ENCODE measurements at places on chromosomes 2 and 18. TPM values are rescaled to one million over a fixed set of nuclear protein-coding genes. Genes with fewer than 3 reads are reported as not detected.

Gene SP140
- 0.11 TPM for total RNA-seq

Gene SERPINB12
- total RNA-seq: not detected

Gene LGALSL
- 4.9 TPM for total RNA-seq

Gene NEB
- total RNA-seq: 0.48 TPM

Gene RUFY4
- not detected for total RNA-seq

Gene PPP1R1C
- total RNA-seq: 1.9 TPM

Gene C2orf80
- total RNA-seq: not detected

Gene ATRAID
- 249 TPM for total RNA-seq

Gene TUBA4B
- total RNA-seq: not detected

Gene HDHD2
- total RNA-seq: 22.9 TPM

Gene UGT1A3
- not detected for total RNA-seq

Gene SH2D6
- 0.34 TPM for total RNA-seq

Gene DTNB
- 5.0 TPM for total RNA-seq

All from Daoy (cell line).